ENCODE measurements at places on chromosomes 5 and 9.

DNA sequence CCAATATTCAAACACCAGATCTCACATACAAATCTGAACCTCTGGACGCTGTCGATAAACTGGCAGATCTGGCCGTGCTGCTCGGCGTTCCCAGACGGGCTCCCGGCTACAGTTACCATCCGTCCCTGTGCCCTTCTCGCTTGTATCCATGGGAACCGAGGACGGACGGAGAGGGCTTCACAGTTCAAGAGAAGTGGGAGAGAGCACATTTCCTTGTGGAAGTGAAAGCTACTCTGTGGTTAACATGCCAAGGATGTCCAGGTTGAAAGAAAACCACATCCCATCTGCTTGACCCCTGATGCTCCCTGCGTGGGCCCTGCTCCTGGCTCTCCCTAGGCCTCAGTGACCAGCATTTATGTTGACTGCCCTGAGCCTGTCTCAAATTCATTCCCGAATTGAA lies 6.3 kb upstream of the DBN1 start:
- DNase-seq = no peak

DNA sequence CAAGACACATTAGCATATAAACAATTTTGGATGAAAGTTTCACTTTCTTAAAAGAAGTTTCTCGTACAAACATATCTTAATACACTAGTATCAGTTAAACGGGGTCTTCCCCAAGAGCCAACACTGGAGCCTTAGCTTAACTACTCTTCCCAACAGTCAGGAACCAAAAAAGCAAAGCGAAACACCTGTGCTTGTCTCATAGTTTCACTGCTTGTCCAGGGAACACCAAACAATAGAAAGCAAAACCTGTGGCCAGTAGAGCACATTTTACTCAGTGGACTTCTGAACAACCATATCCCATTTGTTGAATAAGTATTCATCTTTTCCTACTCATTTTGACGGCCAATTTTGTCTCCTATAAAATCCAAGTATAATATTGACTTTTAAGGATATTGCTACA lies 391.4 kb downstream of the ELAVL2 start:
- DNase-seq = no peak

- DNase-seq = no peak
These were observed 206.0 kb downstream of the NFIB start for GRCh38 chr9:14107977-14108376.

DNA sequence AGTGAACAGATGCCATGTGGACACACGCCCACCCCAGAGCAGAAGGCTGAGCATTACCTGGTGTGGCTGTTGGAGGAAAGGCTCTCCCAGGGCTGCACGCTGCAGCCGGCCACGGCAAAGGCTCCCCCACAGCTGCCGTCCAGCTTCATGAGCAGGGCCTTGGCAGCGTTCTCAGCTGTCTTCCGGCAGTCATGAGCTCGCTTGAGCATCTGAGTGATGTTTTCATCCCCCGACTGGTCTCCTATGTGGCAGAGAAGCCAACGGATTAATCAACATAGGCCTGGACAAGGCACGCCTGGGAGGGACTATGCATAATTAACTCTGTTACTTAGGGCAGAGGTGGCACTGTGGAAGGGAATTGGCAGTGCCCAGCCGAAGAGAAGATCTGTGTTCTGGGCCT lies 87.3 kb downstream of the DCP2 start:
- DNase-seq = no peak

GRCh38 chr9:116350213-116350612 lies 196.6 kb downstream of the PAPPA start:
- DNase-seq = no peak

- no peak for DNase-seq
These were observed 5.5 kb downstream of the CDC26 start for GRCh38 chr9:113269871-113270270.
